ELR (cell line): ENCODE measurements at places on chromosomes 5 and 9.
A peak's percentile ranks its signal among the peaks of the same experiment; 100 is the strongest.

GRCh38 chr5:59158165-59158564, 575.3 kb downstream of the RAB3C start:
- DNase-seq: peak; percentile 15

GRCh38 chr5:62569470-62569869, 9.1 kb upstream of the LRRC70 start:
- DNase-seq: no peak

GRCh38 chr5:61620699-61621182, 288.7 kb downstream of the ZSWIM6 start:
- no peak for DNase-seq

DNA sequence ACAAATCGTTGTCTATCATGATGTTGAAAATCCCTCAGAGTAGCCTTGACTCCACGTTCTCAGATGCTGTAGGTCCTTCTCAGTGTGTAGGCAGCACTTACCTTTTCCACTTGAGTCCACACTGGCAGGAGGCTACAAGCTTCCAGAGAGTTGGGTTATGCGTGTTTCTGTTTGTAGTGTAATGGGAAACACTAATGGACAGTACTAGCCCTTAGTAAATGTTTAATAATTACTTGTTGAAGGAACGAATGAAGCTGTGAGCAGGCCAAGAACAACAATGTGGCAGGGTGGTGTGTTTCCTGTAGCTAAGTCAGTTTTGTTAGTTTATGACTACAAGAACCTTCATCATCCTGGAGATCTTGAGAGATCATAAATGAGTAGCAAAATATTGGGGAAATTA, 83.5 kb downstream of the ARHGAP26 start:
- DNase-seq: no peak

GRCh38 chr9:37105234-37105633, 15.1 kb upstream of the ZCCHC7 start:
- DNase-seq: no peak

DNA sequence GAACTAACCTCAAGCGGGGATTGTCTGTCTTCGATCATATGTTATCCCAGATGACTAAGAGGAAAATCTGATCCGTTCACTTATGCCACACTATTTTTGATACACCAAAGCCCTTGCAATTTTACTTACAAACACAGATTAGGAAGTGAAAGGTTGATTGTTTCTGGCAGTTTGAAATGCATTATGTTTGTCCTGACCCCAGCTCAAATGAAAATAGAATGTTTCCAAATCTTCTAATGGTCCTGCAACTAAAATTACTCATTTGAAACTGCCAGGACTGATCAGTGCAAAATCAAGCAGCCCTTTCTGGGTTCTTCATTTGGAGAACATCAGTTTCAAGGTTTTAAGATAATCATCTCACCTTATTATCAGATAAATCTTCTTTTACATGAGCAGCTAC, 696.7 kb upstream of the WWC1 start:
- no peak for DNase-seq

- no peak for DNase-seq
These were observed 276.6 kb downstream of the GADD45G start for GRCh38 chr9:89881431-89881830.

GRCh38 chr9:82890865-82891264, 172.1 kb downstream of the RASEF start:
- DNase-seq: no peak

DNA sequence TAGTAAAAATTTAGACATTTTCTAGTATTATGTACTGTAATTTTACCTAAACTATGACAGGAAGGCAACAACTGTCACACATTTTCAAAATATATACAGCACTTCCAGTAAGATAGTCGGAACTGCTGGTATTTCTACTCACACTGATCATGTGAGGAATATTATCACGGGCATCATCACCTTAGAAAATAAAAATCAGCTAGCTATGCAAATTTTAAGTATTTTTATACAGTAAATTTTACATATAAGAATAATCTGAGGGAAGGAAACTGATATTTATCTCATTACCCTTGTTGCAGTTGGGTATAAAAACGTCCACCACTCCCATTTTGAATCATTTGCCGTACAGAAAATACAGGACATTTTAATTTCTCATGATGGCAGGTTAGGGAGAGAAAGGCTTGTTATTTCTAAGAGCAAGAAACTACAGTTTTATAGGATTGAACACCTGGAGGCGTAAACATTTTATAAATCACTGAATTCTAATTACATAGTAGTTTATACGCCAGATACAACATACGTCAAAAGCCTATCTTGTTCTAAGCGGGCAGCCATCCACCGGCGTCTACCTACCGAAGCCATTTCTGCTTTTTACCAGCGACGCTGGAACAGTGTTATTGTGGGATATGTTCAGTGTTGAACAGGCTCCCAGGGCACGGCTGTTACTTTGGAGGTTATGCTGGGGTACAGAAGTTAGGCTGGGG, 729 bp upstream of the TNPO1 start:
- DNase-seq: no peak

DNA sequence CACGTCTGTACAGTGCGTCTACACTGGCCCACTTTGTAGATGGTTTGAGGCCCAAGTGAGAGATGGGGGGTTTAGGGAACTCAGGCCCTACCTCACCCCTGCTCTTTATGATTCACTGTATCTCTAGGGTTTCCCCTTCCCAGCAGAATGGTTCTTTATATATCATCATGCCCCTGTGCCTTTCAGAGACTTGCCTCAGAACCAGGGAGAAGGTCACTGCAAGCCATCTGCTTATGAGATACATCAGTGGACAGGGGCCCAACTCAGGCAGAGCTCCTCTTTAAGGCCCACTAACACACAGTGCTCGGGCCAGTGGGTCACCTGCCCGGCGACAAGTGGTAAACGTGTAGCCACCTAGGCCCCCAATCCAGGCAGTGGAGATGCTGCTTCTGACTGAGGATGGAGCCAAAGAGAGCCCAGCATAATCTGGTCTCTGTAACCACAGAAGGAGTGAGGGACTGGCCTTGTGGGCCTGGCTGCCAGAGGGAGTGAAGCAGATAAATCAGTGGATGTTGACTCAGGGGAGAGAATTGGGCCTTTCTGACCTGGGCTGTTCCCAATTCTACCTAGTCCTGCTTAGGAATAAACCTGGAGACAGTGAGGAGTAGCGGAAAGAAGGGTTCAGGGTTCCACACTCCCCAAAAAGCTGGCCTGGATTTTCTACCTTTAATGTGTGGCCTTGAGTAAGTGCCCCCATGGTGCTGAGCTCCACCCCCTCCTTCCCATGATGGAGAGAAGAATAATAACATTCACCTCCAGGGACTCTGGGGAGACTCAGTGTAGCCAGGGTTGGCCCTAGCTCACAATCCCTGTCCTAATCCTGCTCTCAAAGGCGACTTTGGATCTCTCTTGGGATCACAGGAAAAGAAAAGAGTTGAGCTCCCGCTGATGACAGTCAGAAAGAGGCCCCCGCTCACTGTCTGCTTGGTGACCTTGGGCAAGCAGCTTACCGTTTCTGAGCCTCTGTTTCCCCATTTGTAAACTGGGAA, 2.8 kb upstream of the DUSP1 start:
- DNase-seq: peak; percentile 42

DNA sequence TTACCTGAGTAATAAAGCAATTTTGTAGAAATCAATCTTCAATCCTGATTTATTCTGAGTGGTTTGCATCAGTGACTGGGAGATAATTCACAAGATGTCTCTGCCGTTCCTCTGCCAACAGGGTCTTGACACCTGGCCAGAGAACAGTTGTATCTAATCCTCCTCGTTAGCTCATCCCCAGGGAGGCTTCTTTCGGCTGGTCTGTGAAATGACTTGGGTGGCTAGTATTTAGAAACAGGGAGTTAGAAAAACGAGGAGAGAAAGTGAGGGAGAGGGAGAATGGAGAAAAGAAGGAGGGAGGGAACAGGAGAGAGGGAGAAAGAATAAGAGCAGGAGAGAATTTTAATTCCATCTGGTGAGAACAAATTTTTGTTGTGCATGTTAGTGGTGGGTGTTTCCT, 600.2 kb upstream of the TLE4 start:
- no peak for DNase-seq

- no peak for DNase-seq
These were observed 26.4 kb downstream of the LPCAT1 start for GRCh38 chr5:1497242-1497777.

- peak; percentile 32 for DNase-seq
These were observed 134.4 kb downstream of the BARX1 start for GRCh38 chr9:93820667-93821306.
